CD4-positive, alpha-beta T cell treated with Interleukin-10 for 1 hour (primary cell): ENCODE measurements at places on chromosomes 12 and 14.
A peak's percentile ranks its signal among the peaks of the same experiment; 100 is the strongest.

DNA sequence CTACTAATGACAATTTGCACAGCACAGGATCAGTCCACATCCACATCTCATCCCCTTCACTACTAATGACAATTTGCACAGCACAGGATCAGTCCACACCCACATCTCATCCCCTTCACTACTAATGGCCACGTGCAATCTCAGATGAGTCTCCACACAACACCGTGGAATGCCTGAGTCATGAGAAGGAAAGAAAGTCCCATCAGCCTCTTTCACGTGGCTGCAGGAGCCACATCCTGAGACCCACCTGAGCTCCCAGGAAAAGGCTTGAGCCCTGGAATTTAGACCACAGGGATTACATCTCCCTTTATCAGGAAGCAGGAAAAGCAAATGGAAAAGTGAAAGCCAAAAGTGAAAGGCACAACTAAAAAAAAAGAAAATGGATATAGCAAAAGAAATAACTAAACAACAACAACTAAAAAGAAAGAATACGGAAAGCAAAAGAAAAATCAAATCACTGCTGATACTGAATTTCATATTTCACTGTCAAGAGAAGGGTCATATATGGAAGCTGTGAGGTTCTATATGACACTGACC lies 1300.5 kb downstream of the TMEM121 start:
- DNase-seq = no peak

- no peak for DNase-seq
Observed at GRCh38 chr12:6033546-6033945, 88.5 kb upstream of the ANO2 start.

- DNase-seq = no peak
Observed at GRCh38 chr12:33944703-33945437, 77.4 kb upstream of the ALG10 start.

DNA sequence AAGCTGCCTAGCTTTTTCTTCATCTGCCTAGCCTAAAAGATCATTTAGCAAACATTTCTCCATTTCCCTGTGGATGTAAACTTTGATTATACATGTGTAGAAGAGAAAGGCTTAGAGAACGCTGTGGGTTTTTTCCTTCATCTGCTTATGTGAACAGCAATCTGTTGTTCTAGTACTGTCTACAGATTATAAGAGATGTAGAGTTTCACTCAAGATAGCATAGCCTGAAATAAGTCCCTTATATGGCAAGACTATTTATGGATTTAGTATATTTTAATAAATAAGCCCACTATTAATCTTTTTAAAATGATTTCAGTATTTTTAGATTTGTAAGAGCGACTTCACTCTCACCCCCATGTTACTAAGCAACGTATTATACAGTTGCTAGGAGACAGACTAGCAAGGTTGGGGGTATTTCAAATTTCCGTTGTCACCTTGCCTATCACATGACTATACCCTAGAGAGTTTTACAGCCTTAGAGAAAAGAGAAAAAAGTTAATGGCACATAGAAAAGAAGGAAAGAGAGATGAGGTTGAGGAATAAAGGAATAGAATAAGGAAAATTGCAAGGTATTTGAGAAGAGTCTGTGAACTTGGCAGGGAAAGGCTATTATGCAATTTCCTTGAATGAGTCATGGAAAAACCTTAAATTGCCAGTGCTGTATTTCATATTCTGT lies 12.2 kb upstream of the TUBA1A start:
- DNase-seq = peak; percentile 59

DNA sequence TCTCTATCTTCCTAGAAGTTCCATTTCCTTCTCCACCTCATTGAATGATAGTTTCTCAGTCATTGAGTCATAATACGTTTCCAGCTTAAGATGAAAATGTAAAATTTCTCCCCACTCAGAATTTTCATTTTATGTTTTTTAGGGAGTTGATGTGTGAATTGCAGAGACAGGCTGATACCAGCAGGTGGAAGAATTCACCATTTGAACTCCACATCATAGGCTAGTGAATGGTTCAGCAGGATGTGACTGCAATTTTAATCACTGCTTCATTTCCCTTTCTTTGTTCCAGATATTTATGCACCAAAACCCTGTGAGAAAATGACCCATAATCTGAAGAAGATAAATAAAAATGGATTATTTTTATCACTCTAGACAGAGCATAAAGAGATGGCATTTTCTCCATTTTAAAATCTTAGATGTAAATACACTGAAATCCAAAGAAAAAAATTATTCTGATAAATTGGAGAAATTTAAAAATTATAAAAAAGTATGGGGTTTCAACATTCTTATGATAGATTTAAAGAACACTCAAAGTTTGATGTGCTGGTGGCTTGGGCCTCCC lies 10.6 kb upstream of the PYGL start:
- DNase-seq = no peak

DNA sequence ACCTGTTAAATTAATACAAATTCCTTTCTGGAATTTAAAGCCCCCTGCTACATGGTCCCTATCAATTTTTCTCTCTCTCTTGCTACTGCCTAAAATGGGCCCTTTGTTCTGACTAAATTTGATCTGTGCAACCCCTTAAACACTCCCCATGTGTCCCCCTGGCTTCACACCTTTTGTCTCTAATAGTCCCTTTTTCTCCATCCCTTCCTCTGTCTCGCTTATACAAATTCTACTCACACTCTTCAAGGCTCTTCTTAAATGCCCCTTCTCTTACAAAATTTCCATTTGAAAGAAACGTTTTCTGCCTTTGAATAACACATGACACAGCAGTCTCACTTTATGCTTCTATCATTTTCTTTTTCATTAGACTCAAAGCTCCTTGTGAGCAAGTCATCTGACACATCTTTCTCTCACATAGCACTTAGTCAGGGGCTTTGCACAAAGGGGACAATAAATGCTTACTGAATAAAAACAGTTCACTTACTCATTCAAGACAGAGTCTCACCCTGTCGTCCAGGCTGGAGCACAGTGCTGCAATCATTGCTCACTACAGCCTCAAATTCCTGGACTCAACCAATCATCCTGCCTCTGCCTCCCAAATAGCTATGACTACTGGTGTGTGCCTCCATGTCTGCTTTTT lies 41.5 kb upstream of the NR2C1 start:
- DNase-seq = no peak

- DNase-seq = peak; percentile 81
Observed at GRCh38 chr12:8078398-8078797, 3.7 kb upstream of the NECAP1 start.

DNA sequence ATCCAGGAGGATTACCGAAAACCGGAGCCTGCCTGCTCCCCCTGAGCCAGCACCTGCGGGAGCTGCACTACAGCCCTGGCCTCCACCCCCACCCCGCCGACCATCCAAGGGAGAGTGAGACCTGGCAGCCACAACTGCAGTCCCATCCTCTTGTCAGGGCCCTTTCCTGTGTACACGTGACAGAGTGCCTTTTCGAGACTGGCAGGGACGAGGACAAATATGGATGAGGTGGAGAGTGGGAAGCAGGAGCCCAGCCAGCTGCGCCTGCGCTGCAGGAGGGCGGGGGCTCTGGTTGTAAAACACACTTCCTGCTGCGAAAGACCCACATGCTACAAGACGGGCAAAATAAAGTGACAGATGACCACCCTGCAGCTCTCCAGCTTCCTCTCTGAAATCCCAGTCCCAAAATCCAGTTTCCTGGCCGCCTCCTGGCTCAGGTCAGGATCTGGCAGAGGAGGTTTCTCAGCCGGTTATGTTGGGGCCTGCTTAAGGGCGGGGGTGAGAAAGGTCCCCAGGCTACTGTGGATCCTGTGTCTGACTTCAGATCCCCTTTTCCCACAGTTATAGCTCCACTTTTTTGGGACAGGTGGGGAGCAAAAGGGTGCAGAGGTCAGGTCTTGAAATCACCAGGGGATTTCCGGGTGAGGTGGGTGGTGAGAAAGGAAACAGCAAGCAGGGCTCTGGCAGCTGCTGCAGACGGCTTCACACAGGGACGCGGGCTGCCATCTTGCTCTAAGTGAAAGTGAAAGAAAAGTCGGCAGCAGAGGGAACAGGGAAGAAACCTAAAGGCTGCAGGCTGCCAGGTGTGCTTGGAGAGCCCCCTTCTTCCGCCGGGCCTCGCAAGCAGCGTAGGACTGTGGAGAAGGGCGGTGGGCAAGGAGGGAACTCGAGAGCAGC lies at the start of gene TAPBPL:
TSS of gene TAPBPL (plus strand) at position 695 of the 897 bp plus-strand sequence. CDS start 207 bp downstream, outside the sequence.
- DNase-seq = peak; percentile 90

GRCh38 chr12:78229591-78230101 lies 399.0 kb downstream of the NAV3 start:
- DNase-seq = peak; percentile 7

DNA sequence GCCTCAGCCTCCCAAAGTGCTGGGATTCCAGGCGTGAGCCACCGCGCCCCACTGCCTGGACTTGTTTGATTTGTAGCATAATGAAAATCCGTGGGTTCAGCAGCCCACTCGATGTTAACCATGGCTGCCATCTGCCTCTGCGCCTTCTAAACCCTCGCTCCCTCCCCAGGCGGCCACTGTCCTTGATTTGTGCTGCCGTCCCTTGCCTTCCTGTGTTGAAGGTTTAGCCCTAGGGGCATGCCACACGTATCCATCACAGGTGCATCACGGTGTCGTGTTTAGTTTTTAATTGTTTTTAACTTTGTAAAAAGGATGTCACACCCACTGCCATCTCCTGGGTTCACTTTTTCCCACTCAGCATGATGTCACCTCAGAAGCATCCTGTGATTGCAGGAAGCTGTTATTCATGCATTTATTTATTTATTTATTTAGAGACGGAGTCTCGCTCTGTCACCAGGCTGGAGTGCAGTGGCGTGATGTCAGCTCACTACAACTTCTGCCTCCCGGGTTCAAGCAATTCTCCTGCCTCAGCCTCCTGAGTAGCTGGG lies 24.5 kb upstream of the ULK1 start:
- DNase-seq = no peak

DNA sequence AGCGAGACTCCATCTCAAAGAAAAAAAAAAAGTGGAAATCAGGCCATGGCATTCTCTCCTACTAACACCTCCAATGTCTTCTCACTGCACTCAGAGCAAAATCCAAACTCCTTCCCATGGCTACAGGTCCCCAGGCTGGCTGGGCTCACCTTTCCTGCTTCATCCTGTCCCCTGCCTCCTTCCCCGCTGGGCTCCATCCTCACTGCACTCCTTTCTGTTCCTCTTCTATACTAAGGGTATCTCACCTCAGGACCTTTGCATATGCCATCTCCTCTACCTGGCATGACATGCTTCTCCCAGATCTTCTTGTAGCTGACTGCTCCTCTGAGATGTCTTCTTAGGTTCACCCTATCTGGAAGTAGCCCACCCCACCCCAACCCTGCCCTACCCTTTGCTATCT lies 111.1 kb downstream of the DPF3 start:
- no peak for DNase-seq

GRCh38 chr12:7114851-7115250 lies 5.8 kb upstream of the C1RL start:
- no peak for DNase-seq

GRCh38 chr14:70808416-70809224 lies 693 bp downstream of the MAP3K9 start:
- peak; percentile 58 for DNase-seq
